ENCODE measurements at places on chromosomes 11 and 22.
A peak's percentile ranks its signal among the peaks of the same experiment; 100 is the strongest.

DNA sequence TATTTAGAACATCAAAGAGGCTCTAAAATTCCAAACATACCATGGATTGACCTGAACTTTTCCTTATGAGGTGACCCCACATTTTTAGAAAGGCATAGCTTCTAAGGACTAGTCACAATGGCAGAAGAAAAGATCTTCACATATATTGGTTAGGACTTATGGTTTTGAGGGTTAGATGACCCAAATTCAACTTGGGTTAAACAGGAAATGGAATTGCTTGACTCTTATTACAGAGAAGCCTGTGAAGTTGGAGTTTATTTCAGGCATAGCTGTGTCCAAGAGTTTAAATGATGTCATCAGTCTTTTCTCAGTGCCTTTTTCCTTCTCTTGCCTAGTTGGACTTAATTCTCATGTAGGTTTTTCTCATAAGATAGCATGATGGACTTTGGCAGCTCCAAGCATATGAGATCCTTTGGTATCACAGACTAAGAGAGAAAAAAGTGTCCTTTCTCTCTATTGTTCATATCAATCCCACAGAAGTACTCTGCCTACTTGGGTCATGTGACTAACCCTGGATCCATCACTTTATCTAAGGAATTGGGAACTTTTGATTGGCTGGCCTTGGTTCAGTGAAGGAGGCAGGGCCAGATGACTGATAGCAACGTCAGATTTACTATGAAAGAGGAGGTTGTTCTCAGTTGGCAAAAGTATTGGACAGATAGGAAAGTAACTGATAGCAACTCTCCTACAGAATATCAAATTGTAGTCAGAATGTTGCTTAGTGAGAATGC is 17.3 kb upstream of the RAG1 start:
- no peak for DNase-seq

- DNase-seq, result no peak
Observed at GRCh38 chr11:65334696-65335295, 1.1 kb downstream of the DPF2 start.

DNA sequence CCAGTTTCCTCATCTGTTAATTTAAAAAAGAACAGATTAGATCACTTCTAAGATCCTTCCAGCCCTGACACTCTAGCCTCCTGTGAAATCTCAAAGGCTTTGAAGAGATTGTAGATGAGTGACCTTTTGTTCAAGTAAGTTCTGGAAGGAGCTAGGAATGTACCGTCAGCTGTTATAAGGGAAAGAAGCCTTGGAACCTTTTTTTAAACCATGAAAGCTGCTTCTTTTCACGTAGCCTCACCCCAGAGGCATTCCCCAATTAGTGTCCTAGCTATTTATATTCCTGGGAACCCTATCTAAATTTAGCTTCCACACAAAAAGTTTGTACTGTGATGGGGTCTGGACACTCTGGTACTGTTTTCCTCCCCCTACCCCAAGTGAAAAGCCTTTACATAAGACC is 35.8 kb upstream of the SLN start:
- no peak for DNase-seq

DNA sequence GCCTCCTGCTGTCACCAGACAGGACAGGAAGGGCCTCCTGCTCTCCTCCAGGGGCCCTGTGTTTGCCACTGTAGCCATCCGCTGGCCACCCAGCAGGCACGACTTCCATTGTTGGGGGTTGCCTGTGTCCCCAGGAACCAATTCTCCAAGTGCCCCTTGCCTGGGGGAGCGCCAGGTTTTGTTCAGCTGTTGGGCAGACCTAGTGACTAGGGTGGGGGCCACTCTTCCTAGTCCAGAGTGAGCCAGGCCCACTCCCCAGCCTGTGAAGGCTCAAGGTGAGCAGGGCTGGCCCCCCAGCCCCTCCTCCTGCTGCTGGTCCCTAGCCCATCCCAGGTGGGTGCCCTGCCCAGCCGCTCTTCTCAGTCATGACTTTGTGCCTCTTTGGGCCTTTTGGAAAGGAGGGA is 30.9 kb downstream of the OSBPL5 start:
- DNase-seq, result no peak

- no peak for DNase-seq
Observed at GRCh38 chr22:50305393-50305922, 2.0 kb downstream of the PLXNB2 start.

GRCh38 chr11:20131788-20132666 is 28.2 kb downstream of the DBX1 start:
- DNase-seq, result no peak

- DNase-seq, result peak; percentile 25
Observed at GRCh38 chr11:126561327-126561893, 205.9 kb downstream of the ST3GAL4 start.

GRCh38 chr11:110219006-110219785 is 77.2 kb downstream of the RDX start:
- no peak for DNase-seq

GRCh38 chr11:96162816-96163499 is 180.0 kb downstream of the MAML2 start:
- DNase-seq, result no peak

- no peak for DNase-seq
Observed at GRCh38 chr11:10326012-10326964, 21.4 kb downstream of the ADM start.

GRCh38 chr11:73478737-73479347 is 102.6 kb downstream of the RELT start:
- DNase-seq, result no peak

DNA sequence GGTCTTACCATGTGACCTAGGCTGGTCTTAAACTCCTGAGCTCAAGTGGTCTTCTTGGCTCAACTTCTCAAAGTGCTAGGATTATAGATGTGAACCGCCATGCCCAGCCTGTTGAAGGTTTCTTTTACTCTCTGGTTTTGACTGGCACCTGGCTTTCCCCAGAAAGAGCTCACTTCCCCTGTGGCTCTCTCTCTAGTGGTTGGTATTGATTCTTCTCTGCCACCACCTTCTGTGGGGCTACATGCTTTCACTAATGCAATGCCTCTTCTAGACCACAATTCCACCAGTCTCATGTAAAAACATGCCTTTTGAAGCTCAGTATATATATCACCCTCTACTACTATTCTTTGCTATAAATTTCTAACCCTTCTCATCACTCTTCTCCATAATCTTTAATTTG is 67.2 kb downstream of the CCDC83 start:
- DNase-seq, result no peak

- DNase-seq, result no peak
Observed at GRCh38 chr11:86444981-86445380, 70.3 kb downstream of the CCDC81 start.

DNA sequence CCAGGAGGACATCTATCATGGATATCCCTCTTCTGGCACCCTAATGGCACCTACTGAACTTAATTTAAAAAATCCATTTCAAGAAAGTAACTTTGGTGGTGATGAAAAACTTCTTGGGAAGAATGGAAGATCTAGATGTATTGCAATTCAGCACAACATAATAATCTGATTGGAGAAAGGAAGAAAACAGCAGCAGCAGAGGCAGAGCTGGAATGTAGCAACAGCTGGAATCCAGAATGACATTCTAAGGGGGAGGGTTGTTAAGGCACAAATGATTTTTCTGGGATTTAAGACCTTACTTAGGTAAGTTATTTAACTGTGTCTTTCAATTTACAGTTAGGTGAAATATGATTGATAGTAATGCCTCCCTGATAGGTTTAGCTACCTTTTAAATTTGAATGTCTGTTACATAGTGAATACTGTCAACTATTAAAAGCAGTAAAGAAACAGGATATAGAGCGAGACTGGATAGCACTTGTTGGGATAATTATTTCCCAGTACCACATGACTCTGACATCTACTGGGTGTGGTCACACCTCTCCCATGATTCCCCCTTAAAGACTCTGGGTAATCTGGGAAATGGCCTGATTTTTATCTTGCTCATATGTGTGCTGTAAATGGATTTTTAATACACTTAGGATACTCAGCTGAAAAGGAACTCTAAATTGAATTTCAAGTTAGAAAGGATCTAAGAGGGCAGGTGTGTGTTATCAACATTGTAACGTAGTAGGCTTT is 11.7 kb downstream of the CAPRIN1 start:
- no peak for DNase-seq

GRCh38 chr11:7905961-7906429 is 25.1 kb downstream of the OR10A6 start:
- no peak for DNase-seq

DNA sequence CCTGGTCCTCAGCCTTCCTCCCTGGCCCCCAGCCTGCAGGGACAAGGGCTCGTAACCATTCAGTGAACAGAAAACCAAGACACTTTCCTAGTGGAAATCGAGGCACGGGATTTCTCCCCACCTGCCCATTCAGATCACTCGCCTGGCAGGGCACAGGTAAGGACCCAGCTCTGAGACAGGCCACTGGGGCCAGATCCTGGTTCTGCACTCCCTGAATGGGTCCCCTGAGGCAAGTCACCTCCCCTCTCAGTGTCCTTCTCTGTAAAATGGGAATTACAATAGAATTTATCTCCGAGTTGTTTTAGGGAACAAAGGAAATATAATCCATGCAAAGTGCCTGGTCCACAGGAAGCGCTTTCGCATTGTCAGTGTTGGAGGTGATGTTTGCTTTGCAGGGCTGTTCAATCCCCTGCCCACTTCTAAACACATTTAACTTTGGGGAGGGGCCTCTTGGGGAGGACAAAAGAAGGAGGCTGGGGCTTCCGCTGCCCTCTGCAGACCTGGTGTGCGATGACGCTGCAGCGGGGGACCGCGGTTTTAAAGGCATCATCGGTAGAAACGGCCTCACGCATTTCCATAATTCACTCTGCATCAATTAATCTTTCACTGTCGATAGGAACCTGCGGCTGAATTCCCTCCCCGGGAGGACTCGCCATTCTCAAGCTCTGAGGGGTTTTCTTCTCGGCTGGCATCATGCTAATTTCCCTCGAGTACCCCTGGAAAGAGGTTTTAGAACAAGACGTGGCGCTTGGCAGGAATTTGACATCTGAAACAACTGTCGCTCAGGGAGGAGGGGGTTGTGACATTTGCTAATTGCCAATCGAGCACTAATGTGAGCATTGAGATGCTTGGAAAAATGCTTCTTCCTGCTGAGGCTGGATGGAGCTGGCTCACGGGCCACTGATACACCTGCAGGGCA is 70.4 kb upstream of the FGF3 start:
- no peak for DNase-seq

DNA sequence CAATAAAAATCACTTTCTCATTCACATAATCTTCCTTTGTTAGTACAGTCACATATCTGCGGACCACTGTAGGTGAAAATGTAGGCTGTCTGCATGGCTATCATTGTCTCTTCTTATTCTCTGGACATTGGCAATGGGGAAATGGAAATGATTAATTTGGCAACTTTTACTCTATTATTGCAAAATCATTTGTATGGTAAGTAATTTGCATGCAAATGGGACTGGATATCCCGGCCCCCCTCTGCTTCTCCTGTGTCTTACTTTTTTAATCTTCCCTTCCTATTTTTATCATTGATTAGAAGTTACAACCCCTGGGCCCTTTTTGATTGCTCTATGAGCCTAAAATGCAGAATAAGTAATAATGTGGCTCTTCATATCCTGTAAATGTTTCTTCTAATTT is 6.0 kb downstream of the GRK3 start:
- DNase-seq, result no peak

DNA sequence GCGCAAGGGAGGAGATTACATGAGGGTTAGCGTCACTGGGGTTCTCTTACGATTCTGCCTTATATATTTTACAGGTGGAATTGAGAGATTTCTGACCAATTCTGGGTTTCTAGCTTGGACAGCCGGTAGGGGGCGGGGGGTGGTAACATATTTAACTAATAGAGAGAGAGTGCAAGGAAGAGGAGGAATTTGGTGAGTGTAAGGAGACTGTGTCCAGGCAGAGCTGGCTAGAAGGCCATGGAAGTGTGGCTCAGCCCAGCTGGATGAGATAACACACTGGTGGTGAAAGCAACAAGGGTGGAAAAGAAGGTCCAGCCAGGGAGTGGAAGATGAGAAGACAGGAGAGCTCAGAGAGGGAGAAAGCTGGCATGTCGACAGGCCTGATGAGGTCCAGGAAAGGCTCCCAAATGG is 56.5 kb downstream of the ST3GAL4 start:
- DNase-seq, result no peak

GRCh38 chr22:48960980-48961660 is 866.6 kb downstream of the BRD1 start:
- DNase-seq, result no peak

- DNase-seq, result peak; percentile 1
Observed at GRCh38 chr11:45100339-45100738, 46.1 kb upstream of the PRDM11 start.

- DNase-seq, result peak; percentile 29
Observed at GRCh38 chr11:9264316-9265210, 587 bp downstream of the DENND5A start.

DNA sequence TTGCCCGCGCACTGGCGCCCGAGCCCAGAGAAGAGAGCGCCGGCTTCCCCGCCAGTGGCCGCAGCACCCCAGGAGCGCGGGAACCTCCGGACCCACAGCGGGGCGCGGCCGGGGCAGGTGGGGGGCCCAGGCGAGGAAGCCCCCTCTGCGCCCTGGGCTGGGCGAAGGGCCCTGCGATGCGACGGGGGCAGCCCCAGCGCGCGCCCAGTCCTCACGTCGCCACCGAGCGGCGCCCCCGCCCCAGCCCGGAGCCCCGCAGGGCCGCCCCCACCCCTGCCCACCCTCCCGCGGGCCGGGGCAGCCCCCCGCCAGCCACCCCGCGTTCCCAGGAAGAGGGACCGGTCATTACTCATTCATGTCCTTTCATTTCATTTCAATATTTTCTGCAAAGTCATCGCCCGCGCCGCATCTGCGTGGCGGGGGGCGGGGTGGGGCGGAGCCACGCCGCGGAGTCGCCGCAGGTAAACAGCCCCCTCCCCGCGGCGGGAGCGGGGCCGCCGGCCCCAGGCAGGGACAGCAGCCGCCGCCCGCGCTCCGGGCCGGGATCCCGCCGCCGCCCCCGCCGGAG is 673 bp upstream of the PANX2 start:
- DNase-seq, result peak; percentile 55

GRCh38 chr11:65524014-65524740 is 706 bp upstream of the SCYL1 start:
- no peak for DNase-seq

- no peak for DNase-seq
Observed at GRCh38 chr11:71502871-71503435, 24.1 kb upstream of the KRTAP5-7 start.

- DNase-seq, result no peak
Observed at GRCh38 chr11:57482782-57483561, 22.6 kb downstream of the RTN4RL2 start.

DNA sequence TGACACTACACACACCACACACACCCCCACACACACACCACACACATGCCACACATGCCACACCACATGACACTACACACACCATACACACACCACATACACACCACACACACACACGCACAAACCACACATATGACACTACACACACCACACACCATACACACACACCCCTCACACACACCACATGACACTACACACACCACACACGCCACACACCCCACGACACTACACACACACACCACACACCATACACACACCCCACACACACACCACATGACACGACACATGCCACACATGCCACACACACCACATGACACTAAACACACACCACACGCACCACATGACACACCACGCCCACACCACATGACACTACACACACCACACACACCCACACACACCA is 101.8 kb upstream of the ASPHD2 start:
- DNase-seq, result no peak
